ENCODE measurements at places on chromosomes 6 and 20.

DNA sequence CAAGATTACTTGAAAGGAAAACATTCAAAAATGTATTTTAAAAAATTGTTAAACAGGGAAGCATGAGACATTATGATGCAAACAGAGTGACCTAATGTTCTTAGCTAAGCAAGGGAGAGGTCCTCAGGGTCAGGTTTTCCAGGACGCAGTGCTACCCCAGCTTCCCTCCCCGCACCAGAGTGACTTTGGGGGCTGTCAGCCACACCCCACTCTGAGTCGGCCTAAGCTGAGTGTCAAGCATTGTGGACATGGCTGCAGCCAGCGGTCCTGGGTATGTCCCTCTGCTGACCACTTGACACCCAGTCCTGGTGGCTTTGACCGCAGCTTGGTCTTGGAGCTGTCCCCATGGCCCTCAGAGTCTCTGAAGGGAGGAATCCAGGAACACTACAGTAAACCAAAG is 54.9 kb upstream of the CD93 start:
- DNase-seq, result no peak

- DNase-seq, result no peak
Measured at GRCh38 chr20:2859330-2860121, 13.8 kb upstream of the PTPRA start.

- no peak for DNase-seq
Measured at GRCh38 chr6:97215157-97215769, 67.8 kb downstream of the MMS22L start.

GRCh38 chr20:34114809-34115208 is 2.8 kb upstream of the EIF2S2 start:
- DNase-seq, result no peak

GRCh38 chr6:126077810-126078776 is 91.8 kb downstream of the TRMT11 start:
- no peak for DNase-seq

DNA sequence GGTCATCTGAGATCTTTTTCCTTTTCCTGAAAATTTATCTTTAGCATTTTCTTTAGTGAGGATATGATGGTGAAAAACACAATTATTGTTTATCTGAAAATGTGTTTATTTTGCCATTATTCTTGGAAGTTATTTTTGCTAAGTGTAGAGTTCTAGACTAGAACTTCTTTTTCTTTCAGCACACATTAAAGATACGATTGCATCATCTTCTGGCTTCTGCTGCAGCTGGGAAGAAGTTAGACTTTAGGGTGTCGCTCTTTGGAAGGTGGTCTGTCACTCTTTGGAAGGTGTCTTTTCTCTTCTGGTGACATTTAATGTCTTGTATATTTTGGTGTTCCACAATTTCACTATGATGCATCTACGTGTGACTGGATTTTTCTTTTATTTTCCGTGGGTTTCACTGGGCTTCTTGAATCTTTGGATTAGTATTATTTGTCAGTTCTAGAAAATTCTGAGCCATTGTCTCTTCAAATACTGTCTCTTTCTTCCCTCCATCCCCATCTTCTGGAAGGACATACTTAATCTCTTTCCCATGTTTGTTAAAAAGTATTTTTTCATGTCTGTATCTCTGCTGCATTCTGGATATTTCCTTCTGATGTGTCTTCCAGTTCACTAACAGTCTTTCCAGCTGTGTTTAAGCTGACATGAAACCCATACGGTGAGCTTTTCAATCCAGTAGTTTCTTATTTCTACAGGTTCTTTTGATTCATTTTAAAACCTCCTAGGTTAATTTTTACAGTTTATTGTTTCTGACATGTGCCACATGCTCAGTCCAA is 81.0 kb downstream of the AGPAT4 start:
- no peak for DNase-seq
